HTR-8/SVneo (cell line): ENCODE measurements at places on chromosomes 5 and 9.

DNA sequence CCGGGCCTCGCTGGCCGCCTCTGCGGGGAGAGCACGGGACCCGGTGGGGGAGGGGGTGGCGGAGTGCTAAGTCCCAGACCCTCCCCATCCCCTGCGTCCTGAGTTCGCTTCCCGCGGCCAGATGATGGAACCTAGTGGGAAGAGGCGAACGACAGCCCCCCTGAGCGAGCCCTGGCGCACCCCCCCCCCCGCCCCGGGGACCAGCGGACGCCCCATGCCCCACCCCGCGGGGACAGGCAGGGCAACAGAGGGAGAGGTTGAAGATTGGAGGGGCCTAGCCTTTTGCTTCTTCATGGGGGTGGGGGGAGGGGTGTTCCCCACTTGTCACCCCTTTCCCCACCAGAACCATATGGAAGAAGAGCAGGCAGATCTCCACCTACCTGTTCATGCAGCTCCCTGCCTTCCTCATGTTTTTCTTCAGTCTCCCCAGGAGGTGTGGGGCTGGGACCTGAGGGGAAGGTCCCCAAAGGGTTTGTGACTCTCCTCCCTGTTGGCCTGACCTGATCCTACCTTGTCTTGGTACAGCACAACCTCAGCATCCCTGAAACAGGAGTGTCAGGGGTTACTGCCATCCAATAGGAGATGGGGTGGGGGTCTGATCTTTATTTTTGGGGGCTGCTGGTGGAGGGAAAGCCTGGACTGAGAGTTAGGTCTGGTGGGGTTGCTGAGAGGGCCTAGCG is 485 bp downstream of the FAM53C start:
- no peak for DNase-seq

DNA sequence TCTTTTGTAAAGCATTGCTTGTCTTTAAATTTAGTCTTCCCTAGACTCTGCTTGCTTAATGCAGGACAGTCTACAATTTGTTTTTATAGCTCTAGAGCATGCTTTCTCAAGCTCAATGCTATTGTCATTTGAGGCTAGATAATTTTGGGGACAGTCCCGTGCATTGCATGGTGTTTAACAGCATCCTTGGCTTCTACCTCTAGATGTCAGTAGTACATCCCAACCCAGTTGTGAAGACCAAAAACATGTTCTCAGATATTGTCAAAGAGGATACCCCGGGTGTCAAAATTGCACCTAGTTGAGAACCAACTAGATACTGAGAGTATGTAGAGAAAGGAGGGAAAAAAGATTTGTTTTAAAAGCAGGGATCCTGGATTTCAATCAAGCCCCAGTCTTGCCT is 277.5 kb downstream of the CEMIP2 start:
- DNase-seq: no peak

GRCh38 chr9:136686534-136686793 is 793 bp downstream of the AGPAT2 start:
- DNase-seq: no peak

DNA sequence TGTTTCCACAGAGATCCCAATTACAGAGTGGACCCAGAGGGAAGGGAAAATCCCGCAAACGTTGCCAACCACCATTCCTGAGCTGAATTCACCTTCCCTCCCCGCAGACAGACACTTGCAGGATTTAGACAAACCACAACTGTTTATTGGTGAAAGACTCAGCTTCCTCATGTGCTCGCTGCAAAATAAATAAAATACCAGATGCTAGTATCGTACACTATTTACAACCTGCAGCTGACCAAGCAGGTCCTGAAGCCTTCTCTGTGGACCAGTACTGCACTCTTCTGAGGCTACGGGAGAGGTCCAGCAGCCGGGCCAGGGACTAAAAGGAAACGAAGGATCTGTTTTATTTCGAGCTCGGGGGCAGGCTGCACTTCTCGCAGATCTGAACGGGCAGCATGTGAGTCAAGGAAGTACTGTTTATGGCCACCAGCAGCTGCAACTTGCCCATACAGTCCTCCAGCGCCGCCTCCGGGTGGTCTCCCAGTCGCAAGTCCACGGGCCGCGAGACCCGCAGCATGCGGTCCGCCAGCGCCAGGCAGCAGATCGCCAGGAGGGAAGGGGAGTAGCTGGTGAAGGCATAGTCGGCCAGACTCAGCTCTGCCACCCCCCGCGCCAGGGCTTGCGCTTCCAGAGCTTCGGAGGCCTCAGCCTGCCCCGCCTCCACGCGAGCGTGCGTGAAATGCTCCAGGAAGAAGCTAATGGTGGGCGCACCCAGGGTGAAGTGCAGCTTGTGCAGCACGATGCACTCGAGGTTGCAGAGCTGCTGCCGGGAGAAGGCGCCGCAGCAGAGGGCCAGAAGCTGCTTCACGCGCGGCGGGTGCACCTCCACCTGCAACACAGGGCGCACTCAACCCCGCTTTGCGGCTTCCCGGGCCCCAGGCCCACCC is 2.1 kb downstream of the CCNO start:
- DNase-seq: no peak

GRCh38 chr9:112377087-112377486 is 2.8 kb upstream of the HSDL2 start:
- DNase-seq: no peak

- DNase-seq: no peak
These were observed 13.5 kb downstream of the POLR1E start for GRCh38 chr9:37499297-37499696.

DNA sequence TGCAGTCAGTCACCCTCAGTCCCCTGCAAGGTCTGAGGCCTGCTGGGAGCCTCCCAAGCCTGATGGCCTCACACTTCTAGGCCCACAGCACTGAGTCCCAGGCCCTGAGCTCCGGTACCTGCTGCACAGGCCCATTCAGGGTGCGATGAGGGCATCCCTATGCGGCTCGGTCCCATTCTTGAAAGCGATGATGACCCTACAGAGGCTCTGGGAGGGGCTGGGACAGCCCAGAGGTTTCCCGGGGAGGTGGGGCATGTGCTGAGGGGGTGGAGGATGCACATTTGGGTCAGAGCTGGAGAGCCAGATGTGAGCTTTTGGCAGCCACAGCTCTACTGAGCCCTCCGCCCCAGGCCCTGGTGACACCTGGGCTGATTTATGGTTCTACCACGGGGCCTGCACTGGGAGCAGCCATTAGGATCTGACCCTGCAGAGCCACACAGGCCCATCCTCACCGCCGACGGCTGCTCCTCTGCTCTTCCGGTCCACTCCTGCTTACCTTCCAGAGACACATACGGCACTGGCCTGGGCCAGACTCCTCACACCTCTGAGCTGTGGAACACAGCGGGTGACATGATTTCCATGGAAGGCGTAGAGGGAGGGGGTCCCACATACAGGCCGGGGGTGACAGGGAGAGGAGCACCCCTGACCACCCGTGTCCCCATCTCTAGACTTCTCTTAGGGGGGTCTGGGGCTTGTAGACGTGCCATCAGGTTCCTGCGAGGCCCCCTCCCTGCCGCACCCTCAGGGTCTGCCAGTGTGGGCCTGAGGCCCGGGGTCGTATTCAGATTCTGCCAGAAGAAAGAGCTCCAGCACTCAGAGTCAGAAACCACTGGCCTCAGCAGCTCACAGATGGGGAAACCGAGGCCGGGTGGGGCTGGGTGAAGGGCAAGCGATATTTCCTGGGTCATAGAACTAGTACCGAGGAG is 53.4 kb downstream of the COL23A1 start:
- DNase-seq: no peak

- no peak for DNase-seq
These were observed 116.4 kb downstream of the APBA1 start for GRCh38 chr9:69555802-69556201.

DNA sequence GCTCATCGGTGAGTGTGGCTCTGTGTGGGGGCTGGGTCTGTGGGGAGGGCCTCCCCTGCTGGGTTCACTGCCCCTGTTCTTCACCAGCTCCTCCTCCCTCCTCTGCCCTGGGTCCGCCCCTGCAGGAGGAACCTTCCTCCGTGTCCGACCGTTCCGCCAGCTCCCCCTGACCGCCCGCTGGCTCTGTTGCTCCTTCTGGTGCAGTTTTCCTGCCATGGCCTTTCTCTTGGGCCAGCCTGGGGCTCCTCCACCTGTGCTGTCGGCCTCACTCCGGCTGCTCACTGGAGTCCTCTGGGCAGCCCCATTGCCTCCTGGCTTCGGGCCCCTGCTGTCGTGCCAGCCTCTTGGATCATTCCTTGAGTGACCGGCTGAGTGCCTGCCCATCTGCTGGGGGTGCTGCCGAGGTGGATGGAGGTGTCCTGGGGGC is 12.3 kb downstream of the RNU6ATAC start:
- DNase-seq: no peak

DNA sequence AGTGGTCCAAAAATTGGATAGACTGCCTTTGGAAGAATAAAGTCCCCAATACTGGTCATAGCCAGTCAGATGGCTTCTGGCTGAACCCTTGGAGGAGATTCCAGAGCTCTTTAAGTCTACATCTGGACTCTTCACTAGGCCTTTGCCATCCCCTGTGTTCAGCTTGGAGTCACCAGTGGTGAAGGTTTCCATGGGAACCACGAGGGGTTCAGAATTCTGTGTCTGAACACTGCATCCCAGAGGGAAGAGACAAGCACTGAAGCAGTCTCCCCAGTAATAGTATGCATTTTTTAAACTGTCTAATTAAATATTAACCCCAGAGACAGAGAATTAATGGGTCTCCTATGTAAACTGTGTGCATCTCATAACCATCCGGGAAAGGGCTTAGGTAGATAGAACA is 38.2 kb downstream of the POU4F3 start:
- no peak for DNase-seq

- DNase-seq: no peak
These were observed 55.2 kb downstream of the FBXL7 start for GRCh38 chr5:15555176-15555575.
